ENCODE measurements at places on chromosomes 5 and 9. TPM values are rescaled to one million over a fixed set of nuclear protein-coding genes. Genes with fewer than 3 reads are reported as not detected.
A peak's percentile ranks its signal among the peaks of the same experiment; 100 is the strongest.

CORO2A gene
- total RNA-seq: 99.6 TPM

DNA sequence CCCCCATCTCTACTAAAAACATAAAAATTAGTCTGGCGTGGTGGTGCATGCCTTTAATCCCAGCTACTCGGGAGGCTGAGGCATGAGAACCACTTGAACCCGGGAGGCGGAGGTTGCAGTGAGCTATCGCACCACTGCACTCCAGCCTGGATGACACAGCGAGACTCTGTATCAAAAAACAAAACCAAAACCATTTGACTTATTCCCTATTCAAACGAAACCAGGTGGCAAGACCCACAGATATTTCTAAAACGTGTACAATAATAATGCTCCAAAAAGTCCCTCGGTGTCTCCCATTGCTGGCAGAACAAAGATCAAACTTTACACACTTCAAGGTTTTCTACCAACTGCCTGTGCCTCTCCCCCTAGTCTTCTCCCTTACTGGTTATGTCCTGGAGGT lies 29.8 kb downstream of the HMGCR start:
- H3K4me1 ChIP-seq: no peaks in the 10 kb centered on the region
- H3K27ac ChIP-seq: no peak overlapping the region
- no peaks in the 10 kb centered on the region for H3K27me3 ChIP-seq
- no peak overlapping the region for H3K4me3 ChIP-seq

DNA sequence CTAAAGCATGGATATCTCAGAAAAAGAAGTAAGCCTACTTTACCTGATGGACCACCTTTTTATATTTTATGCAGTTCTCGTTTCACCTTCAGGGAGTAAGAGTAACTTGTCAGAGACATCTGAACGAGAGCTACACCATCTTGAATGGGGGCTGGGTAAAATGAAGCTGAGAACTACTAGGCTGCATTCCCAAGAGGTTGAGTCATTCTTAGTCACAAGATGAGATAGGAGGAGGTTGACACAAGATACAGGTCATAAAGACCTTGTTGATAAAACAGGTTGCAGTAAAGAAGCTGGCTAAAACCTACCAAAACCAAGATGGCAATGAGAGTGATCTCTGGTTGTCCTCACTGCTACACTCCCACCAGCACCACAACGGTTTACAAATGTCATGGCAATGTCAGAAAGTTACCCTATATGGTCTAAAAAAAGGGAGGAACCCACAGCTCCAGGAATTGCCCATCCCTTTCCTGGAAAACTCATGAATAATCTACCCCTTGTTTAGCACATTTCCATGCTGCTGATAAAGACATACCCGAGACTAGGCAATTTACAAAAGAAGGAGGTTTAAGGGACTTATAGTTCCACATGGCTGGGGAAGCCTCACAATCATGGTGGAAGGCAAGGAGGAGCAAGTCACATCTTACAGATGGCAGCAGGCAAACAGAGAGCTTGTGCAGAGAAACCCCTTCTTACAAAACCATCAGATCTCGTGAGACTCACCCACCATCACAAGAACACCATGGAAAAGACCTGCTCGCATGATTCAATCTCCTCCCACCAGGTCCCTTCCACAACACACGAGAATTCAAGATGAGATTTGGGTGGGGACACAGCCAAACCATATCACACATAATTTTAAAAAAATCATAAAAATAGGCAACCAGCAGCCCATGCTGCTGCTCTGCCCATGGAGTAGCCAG lies 62.5 kb downstream of the GIN1 start:
- no peaks in the 10 kb centered on the region for H3K4me1 ChIP-seq
- H3K36me3 ChIP-seq: no peaks in the 10 kb centered on the region
- no peak for DNase-seq
- H3K27me3 ChIP-seq: no peaks in the 10 kb centered on the region

HAPLN1 gene
- total RNA-seq: 0.13 TPM

DNA sequence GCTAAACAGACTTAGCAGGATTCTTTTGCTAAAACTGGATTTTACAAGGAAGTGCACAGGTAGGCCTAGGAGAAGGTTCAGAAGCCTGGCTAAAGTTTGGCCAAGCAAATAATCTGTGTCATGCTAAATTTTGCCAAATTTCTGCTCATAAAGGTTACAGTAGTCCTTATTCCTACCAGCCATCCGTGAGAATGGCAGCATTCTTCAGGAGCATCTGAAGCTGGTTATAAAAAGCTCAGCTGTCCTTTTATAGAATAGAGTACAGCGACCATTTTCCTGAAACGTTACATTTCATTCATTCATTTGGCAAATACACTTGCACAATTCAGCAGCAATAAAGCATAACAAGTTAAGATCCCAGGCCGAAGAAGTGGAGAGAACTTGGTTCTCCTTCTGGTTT lies 6.9 kb downstream of the GSN start:
- no peak for DNase-seq
- no peak overlapping the region for H3K4me3 ChIP-seq
- H3K4me1 ChIP-seq: peaks cover 14% of the 10 kb centered on the region
- no peaks in the 10 kb centered on the region for H3K27me3 ChIP-seq

- no peaks in the 10 kb centered on the region for H3K27me3 ChIP-seq
- no peak overlapping the region for H3K27ac ChIP-seq
- no peaks in the 10 kb centered on the region for H3K36me3 ChIP-seq
- H3K4me3 ChIP-seq: no peak overlapping the region
- H3K4me1 ChIP-seq: no peaks in the 10 kb centered on the region
Observed at GRCh38 chr9:16369427-16369826, 501.0 kb downstream of the BNC2 start.

PKD2L2 gene
- total RNA-seq: not detected

CNTFR gene
- total RNA-seq: 1.7 TPM

- no peaks in the 10 kb centered on the region for H3K4me1 ChIP-seq
- no peak overlapping the region for H3K27ac ChIP-seq
- H3K27me3 ChIP-seq: no peaks in the 10 kb centered on the region
- no peaks in the 10 kb centered on the region for H3K36me3 ChIP-seq
- no peak for DNase-seq
- H3K4me3 ChIP-seq: no peak overlapping the region
Observed at GRCh38 chr9:68522131-68522530, 18.6 kb downstream of the TMEM252 start.

ADGRD2 gene
- total RNA-seq: not detected

GRCh38 chr9:136437839-136438547 lies 1.7 kb downstream of the INPP5E start:
- H3K27me3 ChIP-seq: no peaks in the 10 kb centered on the region
- peak overlapping the region; percentile 94 for H3K4me3 ChIP-seq
- no peak for DNase-seq

GRCh38 chr5:98753507-98753906 lies 20.0 kb upstream of the RGMB start:
- DNase-seq: no peak
- no peak overlapping the region for H3K4me3 ChIP-seq
- H3K36me3 ChIP-seq: no peaks in the 10 kb centered on the region
- H3K27me3 ChIP-seq: no peaks in the 10 kb centered on the region
- no peaks in the 10 kb centered on the region for H3K4me1 ChIP-seq

GRCh38 chr5:2003690-2004365 lies 121.1 kb upstream of the IRX4 start:
- H3K27me3 ChIP-seq: no peaks in the 10 kb centered on the region
- H3K4me1 ChIP-seq: no peaks in the 10 kb centered on the region
- no peak overlapping the region for H3K27ac ChIP-seq
- H3K4me3 ChIP-seq: no peak overlapping the region
- no peak for DNase-seq

PLPP7 gene
- 1.6 TPM for total RNA-seq

DNA sequence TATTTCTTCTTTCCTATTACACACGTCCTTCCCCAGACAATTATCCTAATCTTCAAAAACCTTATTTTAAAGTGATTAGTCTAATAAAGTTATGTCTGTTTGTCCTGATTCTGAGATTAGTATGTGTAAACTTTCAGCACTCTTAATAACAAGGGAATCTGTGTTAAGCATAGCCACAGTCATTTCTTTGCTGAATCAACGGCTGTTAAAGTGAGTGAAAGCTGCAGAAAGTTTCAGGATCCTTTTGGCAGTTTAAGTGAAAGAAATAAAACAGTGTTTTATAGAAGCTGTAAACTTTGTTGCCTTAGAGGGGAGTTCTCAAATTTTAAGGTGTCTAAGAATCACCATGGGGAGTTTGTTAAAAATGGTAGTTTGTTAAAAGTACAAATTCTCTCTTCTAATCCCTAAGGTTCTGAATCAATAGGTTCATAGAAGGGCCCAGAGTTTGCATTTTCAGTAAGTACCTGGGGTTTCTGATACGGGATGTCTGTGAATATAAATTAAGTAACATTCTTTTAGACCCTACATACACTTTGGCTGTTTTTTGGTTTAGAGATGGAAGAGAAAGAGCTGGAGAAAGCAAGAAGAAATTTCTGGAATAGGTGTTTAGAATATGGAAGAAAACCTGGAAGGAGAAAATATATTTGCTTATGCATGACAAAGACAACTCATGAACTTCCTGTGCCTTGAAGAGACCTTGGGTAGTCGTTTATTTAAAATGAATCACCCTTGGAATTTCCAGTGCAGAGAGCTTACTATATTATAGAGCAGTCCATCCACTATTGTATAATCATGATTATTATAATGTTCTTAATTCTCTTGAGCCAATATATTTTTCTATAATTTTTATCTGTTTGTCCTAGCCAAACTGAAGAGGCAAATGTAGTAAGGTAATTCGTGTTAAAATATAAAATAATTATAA lies 45.7 kb downstream of the SCAMP1 start:
- H3K27me3 ChIP-seq: no peaks in the 10 kb centered on the region
- no peak for DNase-seq
- H3K27ac ChIP-seq: no peak overlapping the region
- H3K36me3 ChIP-seq: no peaks in the 10 kb centered on the region
- no peak overlapping the region for H3K4me3 ChIP-seq
- no peaks in the 10 kb centered on the region for H3K4me1 ChIP-seq

- H3K27ac ChIP-seq: peak overlapping the region; percentile 77
- no peaks in the 10 kb centered on the region for H3K36me3 ChIP-seq
- H3K4me3 ChIP-seq: no peak overlapping the region
- peaks cover 10% of the 10 kb centered on the region for H3K4me1 ChIP-seq
- no peak for DNase-seq
Observed at GRCh38 chr9:129145316-129145715, 32.7 kb downstream of the IER5L start.

GIN1 gene
- total RNA-seq: 8.3 TPM

DNA sequence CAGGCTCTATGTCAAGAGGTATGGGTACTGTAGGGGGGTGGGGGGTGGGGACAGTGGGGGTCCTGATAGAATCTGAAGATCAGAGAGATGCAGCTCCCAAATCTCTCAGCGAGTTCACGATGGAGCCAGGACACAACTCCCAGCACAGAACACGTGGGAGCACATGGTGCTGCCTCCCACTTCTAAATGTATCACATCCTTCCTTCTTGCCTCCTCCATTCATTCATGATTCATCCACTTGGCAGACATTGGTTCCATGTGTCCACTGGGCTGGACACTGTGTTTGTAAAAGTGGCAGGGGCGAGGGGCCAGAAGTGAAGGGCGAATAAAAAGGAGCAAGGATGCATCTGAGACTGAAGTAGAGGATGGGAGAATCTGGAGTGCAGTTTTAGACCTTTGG lies 33.9 kb downstream of the SH3TC2 start:
- no peak overlapping the region for H3K27ac ChIP-seq
- no peaks in the 10 kb centered on the region for H3K36me3 ChIP-seq
- no peaks in the 10 kb centered on the region for H3K4me1 ChIP-seq
- DNase-seq: no peak
- H3K4me3 ChIP-seq: no peak overlapping the region

DNA sequence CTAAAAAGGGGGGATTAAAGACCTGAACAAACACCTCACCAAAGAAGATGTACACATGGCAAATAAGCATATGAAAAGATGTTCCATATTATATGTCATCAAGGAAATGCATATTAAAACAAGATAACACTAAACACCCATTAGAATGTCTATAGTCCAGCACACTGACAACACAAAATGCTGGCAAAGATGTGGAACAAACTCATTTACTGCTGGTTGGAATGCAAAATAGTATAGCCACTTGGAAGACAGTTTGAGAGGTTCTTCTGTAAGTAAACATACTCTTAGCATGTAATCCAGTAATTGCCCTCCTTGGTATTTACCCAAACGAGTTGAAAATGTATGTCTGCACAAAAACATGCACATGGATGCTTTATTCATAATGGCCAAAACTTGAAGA lies 73.6 kb downstream of the RGMB start:
- H3K4me3 ChIP-seq: no peak overlapping the region
- H3K27ac ChIP-seq: no peak overlapping the region
- no peak for DNase-seq
- H3K36me3 ChIP-seq: no peaks in the 10 kb centered on the region
- no peaks in the 10 kb centered on the region for H3K27me3 ChIP-seq
- no peaks in the 10 kb centered on the region for H3K4me1 ChIP-seq

GRCh38 chr9:20985851-20986600 lies 45.4 kb downstream of the HACD4 start:
- DNase-seq: no peak
- H3K27me3 ChIP-seq: no peaks in the 10 kb centered on the region
- no peaks in the 10 kb centered on the region for H3K36me3 ChIP-seq
- no peak overlapping the region for H3K27ac ChIP-seq
- H3K4me3 ChIP-seq: no peak overlapping the region

FBP2 gene
- total RNA-seq: not detected

NOTCH1 gene
- 53.1 TPM for total RNA-seq

- no peak overlapping the region for H3K27ac ChIP-seq
- no peaks in the 10 kb centered on the region for H3K27me3 ChIP-seq
- no peaks in the 10 kb centered on the region for H3K4me1 ChIP-seq
- DNase-seq: no peak
- no peak overlapping the region for H3K4me3 ChIP-seq
Observed at GRCh38 chr9:12708562-12709298, 15.5 kb downstream of the TYRP1 start.

GRCh38 chr9:11931109-11931508 lies 762.1 kb upstream of the TYRP1 start:
- H3K27me3 ChIP-seq: no peaks in the 10 kb centered on the region
- no peak overlapping the region for H3K27ac ChIP-seq
- DNase-seq: no peak
- no peaks in the 10 kb centered on the region for H3K36me3 ChIP-seq
- H3K4me1 ChIP-seq: no peaks in the 10 kb centered on the region

DNA sequence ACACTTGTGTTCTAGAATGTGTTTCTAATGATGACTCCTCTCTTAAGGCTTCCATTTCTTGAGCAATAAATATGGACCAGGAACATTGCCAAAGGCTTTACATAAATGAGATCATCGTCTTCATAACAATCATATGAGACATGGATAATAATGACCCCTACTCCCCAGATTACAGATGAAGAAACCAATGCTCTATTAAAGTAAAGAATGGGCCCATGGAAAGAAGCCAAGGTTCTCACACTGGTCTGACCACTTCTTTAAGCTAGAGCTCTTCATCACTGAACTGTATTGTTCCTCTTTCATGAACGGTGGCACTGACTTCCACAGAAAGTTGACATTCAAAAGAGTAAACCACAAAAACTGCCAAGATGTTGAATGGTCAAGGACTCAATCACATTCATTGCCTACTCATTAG lies 65.3 kb downstream of the MARCHF3 start:
- H3K4me1 ChIP-seq: no peaks in the 10 kb centered on the region
- H3K36me3 ChIP-seq: no peaks in the 10 kb centered on the region
- no peak overlapping the region for H3K4me3 ChIP-seq
- no peak overlapping the region for H3K27ac ChIP-seq

DNA sequence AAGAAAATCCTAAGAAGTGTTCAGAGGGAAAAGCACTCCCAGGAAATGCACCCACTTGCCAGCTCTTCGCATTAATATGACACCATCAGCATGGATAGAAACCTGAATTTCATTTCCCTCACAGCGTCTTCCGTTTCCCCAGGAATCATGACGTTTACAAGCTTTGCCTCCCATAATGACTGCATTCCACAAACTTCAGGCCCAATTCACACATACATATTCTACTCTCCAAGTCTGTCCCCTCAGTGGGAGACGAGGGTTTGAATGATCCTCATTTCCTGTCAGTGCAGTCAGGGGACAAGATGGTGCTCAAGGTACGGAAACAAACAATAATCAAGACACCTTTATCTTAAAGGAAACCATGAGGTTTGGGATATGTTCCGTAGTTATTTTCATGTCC lies 44.9 kb upstream of the MAN2A1 start:
- H3K4me3 ChIP-seq: no peak overlapping the region
- no peaks in the 10 kb centered on the region for H3K4me1 ChIP-seq
- no peaks in the 10 kb centered on the region for H3K36me3 ChIP-seq
- no peak overlapping the region for H3K27ac ChIP-seq

Data from Peyer's patch (tissue), 4 donors.